Activated CD4-positive, CD25-positive, alpha-beta regulatory T cell (primary cell): ENCODE measurements at places on chromosomes 3 and 15.

GRCh38 chr15:94441760-94442159 is 210.4 kb downstream of the MCTP2 start:
- DNase-seq = no peak

- no peak for DNase-seq
Measured at GRCh38 chr15:64476550-64476949, 16.2 kb downstream of the ZNF609 start.

DNA sequence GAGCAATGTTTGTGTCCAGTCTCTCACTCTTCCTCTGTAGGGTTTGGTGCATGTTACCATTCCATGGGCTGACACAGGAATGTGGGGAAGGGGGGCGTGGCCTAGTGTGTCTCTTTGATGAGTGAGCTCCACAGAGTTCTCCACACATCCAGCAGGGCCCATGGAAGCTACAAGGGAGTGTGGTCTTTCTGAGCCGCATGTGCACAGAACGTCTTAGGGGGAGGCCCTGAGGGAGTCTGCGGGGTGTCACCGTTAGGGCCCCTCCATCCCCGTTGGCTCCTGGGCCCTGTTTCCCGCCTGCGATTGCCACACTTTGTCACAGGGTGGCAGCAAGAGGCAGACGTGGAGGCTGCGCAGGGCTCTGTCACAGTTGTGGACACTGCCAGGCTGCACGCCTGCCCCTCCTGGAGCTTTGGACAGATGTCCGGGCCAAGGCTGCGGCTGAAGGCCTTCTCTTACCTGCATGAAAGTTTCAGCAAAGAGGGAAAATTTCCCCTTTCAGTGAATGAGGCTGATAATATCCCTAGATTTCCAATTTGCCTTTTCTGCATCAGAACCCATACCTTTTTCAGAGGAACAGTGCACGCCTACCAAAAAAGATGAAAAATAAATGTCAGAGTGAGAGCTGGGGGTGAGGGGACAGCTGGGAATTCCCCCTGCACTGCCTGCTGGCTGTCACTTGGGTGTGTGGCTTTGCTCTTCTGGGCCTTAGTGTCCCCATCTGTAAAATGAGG is 24.3 kb downstream of the CACNA2D3 start:
- DNase-seq = no peak

DNA sequence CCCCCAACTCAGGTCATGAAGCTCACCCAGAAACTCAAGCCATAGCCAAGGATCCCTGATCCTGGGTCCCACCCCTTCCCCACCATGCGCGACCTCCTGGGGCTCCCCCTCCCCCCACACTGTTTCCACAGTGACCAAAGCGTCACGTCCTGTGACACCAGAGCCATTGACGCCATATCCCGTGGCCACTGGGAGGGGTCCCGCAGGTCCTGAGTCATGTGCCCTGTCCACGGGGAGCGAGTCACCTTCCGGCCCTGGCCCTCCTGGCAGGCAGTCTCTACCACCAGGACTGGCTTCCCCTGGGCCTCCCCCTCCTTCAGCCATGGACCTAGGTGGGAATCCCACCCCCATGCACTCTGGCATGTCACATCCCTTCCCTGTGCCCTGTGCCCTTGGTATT is 15.6 kb downstream of the SEMA3F start:
- no peak for DNase-seq

DNA sequence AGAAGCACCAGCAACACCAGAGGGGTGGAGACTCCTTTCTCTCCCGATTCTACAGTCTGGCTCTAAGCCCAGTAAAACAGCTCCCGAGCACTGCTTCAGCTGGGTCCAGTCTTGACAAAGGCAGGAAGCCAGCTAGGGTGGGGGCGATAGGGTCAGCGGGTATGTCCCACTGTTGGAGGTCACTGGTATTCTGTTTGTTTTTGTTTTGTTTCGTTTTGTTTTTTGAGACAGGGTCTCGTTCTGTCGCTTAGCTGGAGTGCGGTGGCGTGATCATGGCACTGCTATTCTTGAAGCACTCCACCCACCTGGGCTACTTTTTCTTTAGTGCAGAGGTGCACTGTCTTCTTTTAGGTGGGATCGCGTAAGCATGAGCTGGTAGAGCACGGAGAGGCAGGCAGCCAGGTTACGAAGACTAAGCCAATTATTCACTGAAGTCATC is 16.3 kb downstream of the GCSAM start:
- no peak for DNase-seq

DNA sequence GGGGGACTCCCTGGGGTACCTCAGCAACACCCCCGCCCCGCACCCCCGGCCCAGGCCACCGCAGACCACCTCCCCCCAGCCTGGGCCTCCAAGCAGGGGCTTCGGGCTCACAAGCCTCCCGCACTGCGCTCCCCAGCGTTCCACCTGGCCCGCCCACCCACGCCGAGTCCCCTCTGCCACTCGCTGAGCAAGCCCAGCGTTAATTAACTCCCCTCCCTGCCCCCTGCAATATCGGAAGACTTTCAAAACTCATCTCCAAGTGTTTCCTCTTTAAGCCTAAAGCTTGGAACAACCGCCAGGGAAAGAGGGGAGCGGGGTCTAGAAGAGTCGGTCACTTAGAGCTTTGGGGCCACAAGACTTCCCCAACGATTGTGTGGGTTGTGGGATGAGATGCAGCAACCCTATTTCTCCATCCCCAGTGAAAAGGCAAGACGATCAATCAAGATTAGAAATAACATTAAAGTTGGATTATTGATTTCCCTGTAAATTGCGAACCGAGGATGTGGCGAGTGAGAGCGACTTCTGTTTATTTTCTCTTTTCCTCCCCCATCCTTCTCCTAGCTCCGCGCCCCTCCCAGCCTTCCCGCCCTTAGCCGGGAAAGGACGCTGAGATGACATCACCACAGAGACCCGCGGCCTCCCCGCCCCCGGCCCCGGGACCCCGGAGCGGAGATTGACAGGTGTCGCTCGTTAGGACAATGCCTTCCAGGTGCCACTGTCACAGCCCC is 30.2 kb downstream of the NR2F2 start:
- DNase-seq = no peak

DNA sequence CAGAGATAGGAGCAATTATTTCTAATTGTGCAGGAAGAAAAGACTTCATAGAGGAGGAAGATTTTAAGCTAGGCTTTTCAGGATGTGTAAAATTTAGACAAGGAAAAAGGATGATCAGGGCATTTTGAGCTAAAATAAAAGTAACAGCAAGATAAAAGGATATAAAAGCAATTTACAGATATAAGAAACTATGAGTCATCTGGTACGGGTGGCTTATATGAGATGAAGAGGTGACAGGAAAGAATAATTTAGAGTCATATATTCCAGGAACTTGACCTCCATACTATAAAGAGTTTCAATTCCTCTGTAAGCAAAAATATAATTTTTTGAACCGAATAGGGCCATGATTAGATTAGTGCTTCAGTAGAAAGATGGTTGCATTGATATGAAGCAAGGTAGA is 273.7 kb downstream of the RBMS3 start:
- DNase-seq = no peak
